A549 treated with dexamethasone at 1 μM for 4 hours (cell line): ENCODE measurements at places on chromosomes 6 and 20. TPM values are rescaled to one million over a fixed set of nuclear protein-coding genes. Genes with fewer than 3 reads are reported as not detected.

The LST1 gene
- total RNA-seq: 0.11 TPM in 1 of 5 replicates, not detected in the others

The TFB1M gene
- total RNA-seq: 8.0 to 8.7 TPM (median 8.2 TPM) in 5 replicates

The UNC5CL gene
- 0.29 to 0.60 TPM (median 0.47 TPM) in 5 replicates for total RNA-seq

The ANKEF1 gene
- 5.3 to 7.6 TPM (median 6.4 TPM) in 5 replicates for total RNA-seq

The HAO1 gene
- total RNA-seq: not detected in 5 replicates

The PROKR2 gene
- total RNA-seq: not detected in 5 replicates

The KCNB1 gene
- total RNA-seq: 2.2 to 4.6 TPM (median 4.0 TPM) in 5 replicates

The LPA gene
- total RNA-seq: 0.08 to 0.21 TPM (median 0.14 TPM) in 5 replicates

The SNAI1 gene
- 7.4 to 14.7 TPM (median 13.0 TPM) in 5 replicates for total RNA-seq
